ENCODE measurements at places on chromosomes 4 and X. TPM values are rescaled to one million over a fixed set of nuclear protein-coding genes. Genes with fewer than 3 reads are reported as not detected.

Gene HTR2C
- total RNA-seq, result not detected

Gene RAB9A
- total RNA-seq, result 41.7 TPM

Gene APLN
- 5.6 TPM for total RNA-seq

Gene UCHL1
- total RNA-seq, result 191 TPM

Gene IL13RA1
- 66.7 TPM for total RNA-seq

Gene PWWP3B
- 0.48 TPM for total RNA-seq

Gene PABPC4L
- 1.3 TPM for total RNA-seq

Gene CRLF2
- total RNA-seq, result 0.22 TPM

Gene CYBB
- 77.0 TPM for total RNA-seq

Gene SPANXA2
- not detected for total RNA-seq

- DNase-seq, result no peak
Measured at GRCh38 chrX:133437766-133438165, 22.5 kb upstream of the GPC4 start.

GRCh38 chr4:174689618-174690017, 139.4 kb downstream of the GLRA3 start:
- no peak for DNase-seq

DNA sequence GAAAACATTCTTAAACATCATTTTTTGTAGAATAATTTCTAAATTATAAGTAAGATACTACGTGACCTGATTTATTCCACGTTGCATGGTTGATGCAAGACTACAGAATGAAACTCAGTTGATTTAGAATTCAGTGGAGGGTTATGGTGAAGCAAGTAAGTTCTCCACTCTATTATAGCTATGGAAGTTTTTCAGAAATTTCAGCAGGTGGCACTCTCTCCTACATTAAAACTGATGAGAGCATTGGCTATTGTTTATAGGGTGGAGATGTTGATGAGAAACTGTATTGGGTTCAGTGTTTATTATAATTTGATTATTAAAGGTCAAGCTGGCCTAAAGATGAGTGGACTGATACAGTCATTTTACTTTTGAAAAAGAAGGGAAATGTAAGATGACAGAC, 88.0 kb downstream of the FNIP2 start:
- no peak for DNase-seq

GRCh38 chrX:50475208-50475607, 4.6 kb upstream of the DGKK start:
- no peak for DNase-seq

GRCh38 chr4:1192493-1193205, 20.3 kb upstream of the SPON2 start:
- no peak for DNase-seq

DNA sequence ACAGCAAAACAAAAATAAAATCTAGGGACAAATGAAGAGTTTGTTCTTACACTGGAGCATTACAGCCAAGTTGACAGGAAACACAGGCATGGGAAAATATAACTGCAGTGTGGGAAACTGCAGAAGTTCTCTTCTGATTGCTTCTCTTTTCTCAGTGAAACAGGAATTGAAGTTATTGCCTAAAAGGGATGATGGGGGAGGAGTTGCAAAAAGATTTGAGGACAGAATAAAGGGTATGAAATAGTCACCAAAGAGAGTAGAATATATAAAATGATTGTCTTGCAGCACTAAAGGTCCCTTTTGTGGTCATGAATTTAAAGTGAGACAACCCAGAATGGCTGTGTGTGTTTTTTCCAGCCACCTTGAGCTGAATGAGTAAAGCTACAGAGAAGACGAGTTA, 103.7 kb downstream of the JADE1 start:
- no peak for DNase-seq

- no peak for DNase-seq
Measured at GRCh38 chr4:136850446-136850845, 681.8 kb downstream of the PCDH18 start.

DNA sequence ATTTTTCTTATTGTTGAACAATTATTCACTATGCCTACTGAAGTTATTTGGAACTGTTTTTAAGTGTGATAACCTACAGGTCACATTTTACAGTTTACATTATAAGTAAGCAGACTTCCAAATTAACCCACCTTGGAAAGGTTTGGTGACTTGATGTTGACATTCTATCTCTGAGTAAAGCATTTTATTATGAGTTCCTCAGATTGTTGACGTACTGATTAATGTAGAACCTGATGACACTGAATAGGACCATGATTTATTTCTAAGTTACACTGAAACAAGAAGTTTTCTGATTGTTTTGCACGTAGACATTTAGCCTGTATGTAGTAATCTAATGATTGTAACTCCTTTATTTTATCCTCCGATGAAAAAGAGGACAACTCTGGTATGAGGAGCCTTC, 17.0 kb upstream of the CXCL3 start:
- no peak for DNase-seq

GRCh38 chrX:56308726-56309125, 76.6 kb downstream of the KLF8 start:
- no peak for DNase-seq

DNA sequence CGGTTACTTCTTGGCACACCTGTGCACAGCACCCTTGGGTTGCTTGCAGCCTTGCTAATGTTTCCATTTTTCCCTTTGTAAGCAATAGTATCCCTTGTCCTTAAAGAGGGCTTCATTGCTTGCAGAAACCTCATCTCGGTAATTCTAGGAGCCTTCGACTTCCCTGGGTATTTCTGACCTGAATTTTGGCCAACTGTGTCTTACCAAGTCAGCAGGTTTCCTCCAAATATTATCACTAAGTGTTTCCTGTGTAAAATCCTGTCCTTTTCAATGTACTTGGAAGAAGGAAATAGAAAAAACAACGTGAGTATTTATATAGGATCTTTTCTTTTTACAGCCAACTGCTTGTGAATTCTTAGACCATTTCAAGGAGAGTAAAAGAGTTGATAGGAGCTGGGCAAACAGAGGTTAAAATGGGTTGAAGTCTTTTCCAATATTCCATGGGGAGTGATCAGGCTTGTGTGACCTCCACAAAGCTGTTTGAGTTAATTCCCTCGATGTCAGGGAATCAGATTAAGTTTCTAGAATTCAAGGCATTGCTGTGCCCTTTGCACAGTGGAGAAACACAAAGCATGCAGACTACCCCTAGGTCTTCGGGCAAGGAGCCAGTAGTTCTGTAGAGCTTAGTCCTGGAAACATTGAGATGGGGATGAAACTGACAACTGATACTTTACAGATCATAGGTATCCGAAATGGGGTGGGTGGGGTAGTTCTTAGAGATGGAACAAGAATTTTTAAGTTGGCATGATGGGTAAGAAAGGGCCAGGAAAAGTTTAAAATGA, 209.9 kb downstream of the CPE start:
- no peak for DNase-seq

- no peak for DNase-seq
Measured at GRCh38 chrX:25015486-25016360, at the start of gene ARX. Gene ARX, minus strand, starts transcription at chrX:25015965. Its CDS starts 228 bp downstream, at chrX:25015737.

- DNase-seq, result no peak
Measured at GRCh38 chrX:14819769-14820168, 53.1 kb downstream of the FANCB start.

DNA sequence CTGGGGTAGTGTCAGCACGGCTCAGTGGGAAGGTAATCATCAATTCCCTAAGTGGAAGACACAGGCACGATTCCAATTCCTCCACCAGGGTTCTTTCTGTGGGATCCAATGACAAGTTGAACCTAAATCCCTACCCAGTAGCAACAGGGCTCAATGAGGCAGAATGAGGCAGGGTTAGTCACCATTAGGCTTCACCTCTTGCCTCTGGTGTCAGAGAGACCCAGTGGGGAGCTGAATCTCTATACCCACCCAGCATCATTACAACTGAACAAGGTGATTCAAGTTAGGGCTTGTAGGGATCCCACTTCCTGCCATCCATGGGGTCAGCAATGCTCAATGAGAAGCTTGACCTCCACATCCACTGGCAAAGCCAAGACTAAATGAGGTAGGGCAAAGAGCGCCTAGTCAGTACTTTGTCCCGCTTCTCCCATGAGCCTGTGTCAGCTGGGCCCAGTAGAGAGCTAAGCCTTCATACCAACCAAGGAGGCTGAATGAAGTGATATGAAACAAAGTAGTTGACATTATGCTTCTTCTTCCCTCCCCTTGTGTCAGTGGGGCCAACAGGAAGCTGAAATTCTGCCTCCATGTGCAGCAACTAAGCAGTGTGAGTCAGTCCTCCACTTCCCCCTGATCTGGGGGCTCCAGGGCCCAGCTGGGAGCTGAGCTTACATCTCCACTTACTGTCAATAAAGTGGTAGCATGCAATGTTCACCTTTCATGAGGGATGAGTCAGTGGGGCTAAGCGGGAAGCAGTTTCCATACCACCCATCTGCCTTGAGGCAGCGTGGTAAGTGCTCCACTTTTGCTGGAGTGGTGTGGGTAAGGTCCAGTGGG, 36.4 kb upstream of the RBM41 start:
- DNase-seq, result no peak

DNA sequence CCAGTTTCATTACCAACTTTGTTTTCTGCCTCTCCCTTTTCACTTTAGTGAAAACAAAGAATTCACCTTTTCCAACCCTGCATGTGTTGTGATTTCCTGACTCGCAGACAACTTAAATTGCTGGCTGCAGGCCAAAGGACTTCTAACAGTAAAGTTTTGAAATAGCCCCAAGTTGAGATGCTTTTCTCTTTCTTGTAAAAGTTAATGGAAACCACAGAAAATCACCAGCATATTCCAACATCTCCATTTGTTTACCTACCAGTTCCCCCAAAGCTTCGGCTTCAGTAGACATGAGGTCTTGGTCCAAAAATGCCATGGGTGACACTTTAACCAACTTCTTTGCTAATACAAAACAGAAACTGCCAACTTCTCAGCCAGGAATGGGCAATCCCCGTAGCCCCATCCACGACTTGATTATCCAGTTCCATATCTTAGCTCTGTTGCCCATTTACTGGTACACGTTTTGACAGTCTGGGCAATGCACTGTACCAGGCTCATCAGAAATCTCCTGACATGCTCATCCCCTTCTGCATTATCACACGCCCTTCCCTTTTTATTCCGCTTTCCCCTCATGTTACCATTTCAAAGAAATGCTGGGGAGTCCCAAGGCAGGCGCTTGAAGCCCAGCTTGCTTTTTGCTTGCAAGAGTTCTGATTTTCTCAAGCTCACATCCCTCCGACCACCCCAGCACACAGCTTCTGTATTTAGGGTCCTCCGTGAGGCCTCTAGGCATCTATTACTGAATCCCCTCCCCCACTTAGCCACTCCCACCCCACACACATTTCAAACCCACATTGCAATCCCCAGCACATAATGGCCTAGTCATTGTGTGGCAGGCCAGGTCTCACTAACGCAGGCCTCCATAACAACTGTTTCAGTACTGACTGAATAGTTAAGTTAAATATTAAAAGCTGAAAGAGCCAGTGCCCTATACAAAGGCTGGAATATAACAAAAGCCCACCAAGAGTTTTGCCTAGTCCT, 137.9 kb upstream of the S100G start:
- DNase-seq, result no peak

GRCh38 chrX:20205927-20206708, 60.6 kb downstream of the RPS6KA3 start:
- no peak for DNase-seq

DNA sequence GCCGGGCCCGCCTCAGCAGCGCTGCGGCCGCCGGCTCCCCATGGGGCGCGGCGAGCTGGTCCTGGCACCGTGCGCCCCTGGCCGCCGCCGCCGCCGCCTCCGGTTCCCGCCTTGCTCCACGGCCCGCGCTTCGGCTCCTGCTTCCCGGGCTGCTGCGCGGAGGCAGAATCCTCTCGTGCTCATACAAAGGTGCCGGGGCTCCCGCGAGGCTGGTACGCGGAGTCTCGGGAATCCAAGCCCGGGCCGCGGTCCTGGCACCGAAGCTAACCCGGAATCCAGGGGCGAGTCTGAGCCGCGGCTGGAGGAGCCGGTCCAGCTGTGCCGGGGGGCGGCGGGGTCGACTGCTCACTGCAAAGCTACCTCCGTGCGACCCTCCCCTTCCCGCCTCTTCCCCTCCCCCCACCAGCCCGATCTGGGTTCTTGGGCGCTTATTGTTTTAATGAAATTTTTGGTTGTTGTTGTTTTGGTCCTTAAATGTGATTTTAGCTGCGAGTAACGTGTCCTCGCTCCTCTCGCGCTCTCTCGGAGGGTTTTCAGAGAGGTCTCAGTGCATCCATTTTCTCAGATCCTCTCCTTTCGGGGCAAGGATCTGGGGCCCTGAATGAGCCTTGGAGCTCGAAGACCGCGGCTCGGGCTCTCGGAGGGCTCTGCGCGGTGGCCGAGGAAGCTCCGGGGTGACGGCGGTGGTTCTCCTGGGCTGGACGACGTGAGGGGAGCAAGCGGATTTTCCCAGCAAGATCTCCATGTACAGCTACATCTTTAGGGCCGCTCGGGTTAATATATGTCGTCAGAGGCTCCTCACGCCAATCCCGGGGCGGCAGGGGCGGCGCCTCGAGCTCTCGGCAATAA, at the start of gene HAND2:
HAND2 (minus strand) TSS at position 753 of the 849 bp plus-strand sequence. CDS start 940 bp downstream, outside the sequence.
- no peak for DNase-seq

GRCh38 chrX:106791495-106791894, 11.0 kb upstream of the TBC1D8B start:
- no peak for DNase-seq

- DNase-seq, result no peak
Measured at GRCh38 chr4:21722157-21722839, 226.3 kb downstream of the KCNIP4 start.

DNA sequence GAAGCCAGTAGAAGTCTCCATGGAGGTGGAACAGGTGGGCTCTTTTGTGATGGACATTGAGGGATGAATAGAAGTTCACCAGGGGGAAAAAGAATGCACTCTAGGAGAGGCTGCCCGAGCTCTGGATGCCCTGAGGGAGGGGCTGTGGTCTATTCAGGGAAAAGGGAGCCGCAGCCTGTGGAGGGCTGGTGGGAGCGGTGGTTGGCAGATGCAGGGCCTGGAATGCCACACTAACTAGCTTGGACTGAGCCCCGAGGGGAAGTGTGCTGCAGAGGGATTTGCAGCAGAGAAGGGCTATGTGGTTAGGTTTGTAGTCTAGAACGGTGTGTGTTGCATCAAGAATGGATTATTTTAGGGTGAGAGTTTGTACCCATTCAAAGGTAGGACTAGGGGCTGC, 29.5 kb upstream of the PSAPL1 start:
- DNase-seq, result no peak

DNA sequence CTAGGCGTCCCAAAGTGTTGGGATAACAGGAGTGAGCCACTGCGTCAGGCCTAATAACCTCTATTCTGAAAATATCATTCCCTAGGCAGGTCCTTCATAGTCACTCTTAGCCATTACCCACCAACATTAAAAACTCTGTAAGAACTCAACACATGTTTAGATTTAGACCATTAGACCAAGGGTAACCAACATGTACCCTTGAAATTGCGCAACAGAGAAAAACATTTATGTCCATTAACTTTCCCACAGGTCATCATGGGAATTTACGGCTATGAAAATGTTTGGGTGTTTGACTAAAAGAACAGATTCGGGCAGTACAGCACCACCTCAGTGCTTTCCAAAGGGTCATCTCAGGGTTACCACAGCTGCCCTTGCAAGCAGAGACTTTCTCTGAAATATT, 7.5 kb downstream of the KLHL13 start:
- DNase-seq, result no peak

DNA sequence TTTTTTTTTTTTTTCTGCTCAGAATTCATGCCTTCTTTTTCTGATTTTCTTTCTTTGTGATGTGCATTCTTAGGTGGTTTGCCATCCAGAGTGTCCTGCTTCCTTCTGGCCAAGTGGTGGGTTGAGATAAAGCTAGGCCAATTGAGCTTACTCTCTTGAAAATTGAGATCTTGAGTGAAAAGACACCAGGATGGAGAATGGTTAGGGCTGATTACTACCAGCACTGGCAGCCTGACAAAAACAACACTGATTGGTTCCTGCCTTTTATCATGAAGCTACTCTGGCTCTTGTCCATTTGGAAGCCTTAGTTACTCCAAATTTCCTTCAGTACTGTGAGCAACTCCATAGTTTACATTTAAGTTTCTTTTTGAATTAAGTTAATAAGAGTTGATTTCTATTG, 404.0 kb downstream of the PPARGC1A start:
- DNase-seq, result no peak
